ENCODE measurements at places on chromosomes 13 and 19.

DNA sequence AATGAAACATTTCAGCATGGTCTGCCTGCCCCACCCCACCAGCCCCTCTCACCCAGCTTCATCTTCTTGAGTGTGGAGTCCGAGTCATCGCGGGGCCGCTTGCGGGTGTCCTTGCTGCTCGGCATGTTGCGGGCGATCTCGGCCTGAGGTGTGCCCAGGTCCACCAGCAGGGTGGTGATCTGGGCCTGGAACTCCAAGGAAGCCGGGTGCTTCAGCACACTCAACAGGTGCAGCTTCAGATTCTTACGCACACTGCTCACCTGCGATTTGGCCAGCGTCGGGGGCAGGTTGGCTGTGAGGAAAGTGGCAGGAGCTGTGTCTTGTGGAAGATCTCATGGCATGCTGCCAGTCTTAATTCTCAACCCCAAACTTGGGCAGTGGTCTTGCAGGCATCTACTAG lies 20.7 kb downstream of the SYMPK start:
- no peak for DNase-seq

- no peak for DNase-seq
Measured at GRCh38 chr19:703651-704446, 4.9 kb upstream of the PALM start.

- no peak for DNase-seq
Measured at GRCh38 chr13:47723898-47724297, 277.2 kb downstream of the SUCLA2 start.

- DNase-seq: no peak
Measured at GRCh38 chr13:106594980-106595379, 27.0 kb upstream of the ARGLU1 start.

- DNase-seq: no peak
Measured at GRCh38 chr13:42110410-42111155, 62.1 kb downstream of the DGKH start.

DNA sequence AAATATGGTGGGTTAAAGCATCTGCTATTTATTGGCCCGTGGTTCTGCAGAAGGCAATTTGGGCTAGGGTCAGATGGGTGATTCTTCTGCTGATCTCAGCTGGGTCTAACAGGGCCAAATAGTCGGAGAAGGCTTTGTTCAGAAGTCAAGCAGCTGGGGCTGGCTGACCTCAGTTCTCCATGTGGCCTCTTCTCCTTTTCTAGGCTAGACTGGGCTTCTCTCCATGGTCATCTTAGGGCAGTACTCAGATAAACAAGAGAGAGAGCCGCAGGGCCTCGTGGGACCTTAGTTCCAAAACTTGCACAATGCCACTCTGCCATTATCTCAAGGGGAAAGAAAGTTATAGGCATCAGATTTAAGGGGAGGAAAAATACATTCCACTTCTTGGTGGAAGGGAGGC lies 89.6 kb downstream of the NALCN start:
- no peak for DNase-seq

- no peak for DNase-seq
Measured at GRCh38 chr13:113103646-113104045, 1.9 kb upstream of the F7 start.

GRCh38 chr19:16571283-16571682 lies 932 bp downstream of the SLC35E1 start:
- DNase-seq: no peak

DNA sequence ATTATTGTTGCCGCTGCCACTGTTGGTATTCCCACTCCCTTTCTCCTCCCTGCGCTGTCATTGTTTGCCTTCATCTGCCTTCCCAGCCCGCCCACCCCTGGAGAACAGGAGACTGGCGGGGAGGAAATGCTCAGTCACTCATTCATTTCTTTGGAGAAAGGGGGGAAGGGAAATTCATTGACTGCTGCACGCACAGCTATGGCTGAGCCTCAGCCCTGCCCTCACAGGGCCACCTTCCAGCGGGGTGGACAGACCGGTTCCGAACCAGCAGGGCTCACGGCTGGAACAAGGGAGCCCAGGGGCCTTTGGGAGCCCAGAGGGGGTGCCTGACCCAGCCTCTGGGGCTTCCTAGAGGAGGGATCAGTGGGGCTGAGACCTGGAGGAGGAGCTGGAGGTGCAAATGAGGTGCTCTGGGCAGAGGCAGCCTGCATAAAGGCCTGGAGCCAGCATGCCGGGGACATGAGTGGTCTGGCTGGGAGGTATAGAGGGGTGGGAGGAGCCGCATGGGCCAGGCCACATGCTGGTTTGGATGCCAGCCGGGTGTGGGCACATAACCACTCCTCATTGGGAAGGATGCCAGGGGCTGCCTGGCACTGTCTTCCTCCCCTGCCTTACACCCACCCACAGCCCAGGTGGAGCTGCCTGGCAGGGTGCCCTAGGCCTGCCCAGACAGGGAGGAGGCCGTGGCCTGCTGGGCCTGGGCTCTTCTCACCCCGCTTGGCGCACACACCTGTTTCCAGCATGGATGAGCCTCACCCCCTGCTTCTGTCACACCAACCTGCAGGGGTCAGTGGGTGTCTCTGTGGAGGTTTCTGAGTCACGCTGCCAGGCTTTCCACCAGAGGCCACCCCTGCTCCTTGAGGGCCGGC lies 26.8 kb downstream of the PPP5C start:
- no peak for DNase-seq

- no peak for DNase-seq
Measured at GRCh38 chr19:50328224-50328872, 829 bp downstream of the KCNC3 start.

Data from stimulated activated CD8-positive, alpha-beta memory T cell treated with anti-CD3 and anti-CD28 coated beads, Interleukin-4, amount 100 ng/mL, for 4 hours (primary cell).